NCI-H146 (cell line): ENCODE measurements at places on chromosomes 2 and 18.

- no peak for DNase-seq
Observed at GRCh38 chr2:48715042-48715899, 40.3 kb downstream of the LHCGR start.

DNA sequence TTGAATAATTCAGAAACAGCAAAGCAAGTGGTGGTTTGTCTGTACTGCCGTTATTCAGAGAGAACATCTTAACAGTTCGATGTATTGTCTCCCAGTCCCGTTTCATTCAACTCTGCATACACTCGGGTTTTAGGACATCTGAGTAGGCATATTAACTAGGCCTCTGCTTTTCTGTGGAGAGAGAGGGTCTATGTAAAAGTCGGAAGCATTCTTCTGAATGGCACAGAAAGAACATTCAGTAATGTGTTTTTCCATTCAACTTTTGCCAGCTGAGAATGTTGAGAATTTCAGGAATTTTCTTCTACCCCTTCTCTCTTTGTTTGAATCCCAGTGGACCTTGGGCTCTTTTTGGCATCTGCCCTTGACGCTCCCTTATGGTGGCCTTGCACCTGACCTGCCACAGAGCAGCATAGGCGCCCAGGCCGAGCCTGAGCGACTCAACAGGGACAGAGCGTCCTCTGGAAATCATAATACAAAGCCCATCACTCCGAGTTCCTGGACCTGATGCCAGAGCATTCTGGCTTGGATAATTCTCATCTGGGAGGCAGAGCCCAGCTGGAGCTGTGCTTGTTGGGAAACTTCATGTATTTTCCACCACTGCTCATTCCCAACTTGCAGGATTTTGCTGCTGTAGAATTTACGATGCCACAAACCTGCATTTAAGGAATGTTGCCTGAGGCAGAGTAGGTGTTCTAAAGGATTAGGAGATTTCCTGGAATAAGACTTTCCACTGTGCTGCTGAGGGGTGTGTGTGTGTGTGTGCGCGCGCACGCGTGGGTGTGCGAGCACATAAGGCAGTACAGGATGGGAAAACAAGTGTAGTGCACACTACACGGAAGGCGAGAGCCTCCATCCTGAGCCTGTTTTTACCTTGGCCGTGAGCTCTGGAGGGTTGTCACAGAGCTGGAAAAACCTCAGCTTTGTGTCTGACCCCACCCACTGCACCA is 77.2 kb upstream of the TXNDC2 start:
- no peak for DNase-seq

- no peak for DNase-seq
Observed at GRCh38 chr2:188452084-188452483, 160.4 kb downstream of the GULP1 start.

DNA sequence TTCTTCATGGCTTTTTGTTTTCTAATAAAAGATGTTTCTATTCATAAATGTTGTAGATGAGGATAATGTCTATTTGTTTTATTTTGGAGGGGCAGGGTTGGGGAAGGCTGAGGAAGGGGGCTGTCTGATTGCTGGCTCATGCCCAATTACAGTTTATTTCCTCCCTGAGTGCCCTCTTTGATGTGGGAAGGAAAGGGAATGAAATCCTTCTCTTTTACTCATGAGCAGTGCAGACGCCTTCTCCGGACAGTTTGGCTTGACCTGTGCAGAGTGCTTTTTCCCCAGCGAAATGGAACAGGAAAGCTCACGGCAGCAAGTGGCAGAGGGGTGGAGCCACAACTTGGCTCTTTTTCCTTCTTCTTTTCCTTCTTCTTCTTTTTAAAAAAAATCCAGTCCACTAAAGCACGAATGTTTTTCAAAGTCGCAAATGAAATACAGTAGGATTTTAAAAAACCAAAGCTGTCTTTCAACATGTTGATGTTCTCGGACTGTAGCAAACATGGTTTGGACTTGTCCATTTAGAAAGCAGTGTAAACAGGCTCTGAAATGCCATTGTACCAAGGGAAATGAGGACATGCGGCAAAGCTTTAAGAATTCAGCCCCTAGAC is 34.5 kb downstream of the RAB31 start:
- DNase-seq, result no peak

DNA sequence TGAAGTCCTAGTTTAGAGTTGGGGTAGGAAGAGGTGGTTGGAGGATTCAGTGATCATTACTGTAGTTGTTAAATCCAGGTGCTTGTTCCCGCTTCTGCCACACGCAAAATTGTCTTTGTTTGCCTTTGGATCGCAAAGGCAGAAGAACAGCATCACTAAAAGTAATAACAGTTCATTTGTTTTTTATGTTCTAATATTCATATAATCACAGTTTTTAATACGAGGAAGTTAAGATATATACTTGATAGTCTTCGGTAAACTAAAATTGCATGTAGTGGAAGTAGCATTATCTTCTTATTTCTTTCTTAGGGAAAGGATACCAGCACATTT is 365 bp downstream of the NDUFB3 start:
- peak; percentile 17 for DNase-seq

DNA sequence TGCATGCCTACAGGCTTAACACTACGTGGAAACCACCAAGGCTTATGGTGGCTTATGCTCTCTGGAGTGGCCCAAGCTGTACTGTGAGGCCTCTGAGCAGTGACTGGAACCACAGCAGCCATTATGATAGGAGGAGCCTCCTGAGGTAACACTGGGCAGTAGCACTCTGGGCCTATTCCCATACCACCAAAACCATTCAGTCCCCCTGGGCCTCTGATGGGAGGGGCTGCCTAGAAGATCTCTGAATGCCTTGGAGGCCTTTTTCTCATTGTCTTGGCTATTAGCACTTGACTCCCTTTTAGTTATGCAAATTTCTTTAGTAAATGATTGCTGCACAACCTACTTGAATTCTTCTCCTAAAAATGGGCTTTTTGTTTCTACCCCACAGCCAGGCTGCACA is 985.0 kb downstream of the DPP10 start:
- no peak for DNase-seq

GRCh38 chr18:2651981-2652380 is 3.5 kb upstream of the SMCHD1 start:
- no peak for DNase-seq

- no peak for DNase-seq
Observed at GRCh38 chr18:71293322-71293721, 1004.5 kb downstream of the SOCS6 start.

GRCh38 chr2:237699870-237700511 is 72.6 kb downstream of the LRRFIP1 start:
- no peak for DNase-seq

- no peak for DNase-seq
Observed at GRCh38 chr2:99735753-99736152, 245.9 kb upstream of the REV1 start.

DNA sequence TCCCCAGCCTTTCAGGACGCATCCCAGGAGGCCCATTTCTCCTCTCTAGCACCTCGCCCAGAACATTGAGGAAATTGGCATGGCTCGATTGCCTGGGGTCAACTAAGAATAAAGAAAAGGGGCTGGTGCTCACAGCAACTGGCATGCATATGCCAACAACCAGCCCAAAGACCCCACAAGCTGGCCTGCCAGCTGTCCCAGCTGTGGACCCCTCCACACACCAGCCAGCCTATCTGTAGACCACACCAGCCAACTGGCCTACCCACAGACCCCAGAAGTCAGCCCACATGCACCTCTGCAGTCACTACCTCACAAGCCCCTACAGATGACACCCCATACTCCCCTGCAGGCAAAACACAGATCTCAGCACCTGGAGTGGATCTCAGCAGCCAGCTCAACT is 123.8 kb upstream of the ID2 start:
- DNase-seq, result no peak

- DNase-seq, result peak; percentile 93
Observed at GRCh38 chr2:237590272-237591140, at the start of gene RAB17. RAB17 (minus strand) TSS chr2:237590734; CDS start chr2:237586154, 4,580 bp downstream.

DNA sequence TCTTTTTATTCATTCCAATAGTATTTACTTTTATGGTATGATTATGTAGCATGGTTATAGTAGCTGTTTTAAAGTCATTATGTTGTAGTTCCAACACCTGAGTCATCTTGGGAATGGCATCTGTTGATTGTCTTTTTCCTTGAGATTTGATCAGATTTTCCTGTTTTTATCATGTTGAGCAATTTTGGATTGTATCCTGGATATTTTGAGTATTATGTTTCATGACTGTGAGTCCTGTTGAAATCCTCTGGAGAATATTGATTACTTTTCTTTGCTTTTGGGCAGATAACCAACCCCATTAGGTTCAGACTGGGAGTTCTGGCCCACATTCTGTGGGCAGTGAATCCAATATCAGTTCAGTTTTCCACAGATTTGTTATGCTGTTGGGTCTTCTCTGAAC is 163.2 kb upstream of the SPRED2 start:
- DNase-seq, result no peak

- peak; percentile 81 for DNase-seq
Observed at GRCh38 chr2:17309741-17310339, 208.4 kb downstream of the RAD51AP2 start.

DNA sequence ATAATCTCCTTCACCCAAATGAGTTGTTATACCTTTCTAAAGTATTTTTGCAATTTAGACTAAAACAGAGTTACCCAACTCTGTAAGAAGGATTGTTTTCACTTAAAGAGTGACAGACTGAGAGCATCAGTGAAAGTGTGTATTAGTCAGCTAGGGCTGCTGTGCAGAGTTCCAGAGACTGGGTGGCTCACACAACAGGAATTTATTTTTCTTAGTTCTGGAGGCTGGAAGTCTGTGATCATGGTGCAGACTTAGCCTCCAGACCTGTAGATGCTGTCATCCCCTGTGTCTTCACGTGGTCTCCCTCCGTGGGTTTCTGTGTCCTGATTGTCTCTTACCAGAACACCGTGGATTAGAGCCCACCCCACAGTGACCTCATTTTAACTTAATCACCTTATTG is 40.0 kb downstream of the BCL2L11 start:
- no peak for DNase-seq

DNA sequence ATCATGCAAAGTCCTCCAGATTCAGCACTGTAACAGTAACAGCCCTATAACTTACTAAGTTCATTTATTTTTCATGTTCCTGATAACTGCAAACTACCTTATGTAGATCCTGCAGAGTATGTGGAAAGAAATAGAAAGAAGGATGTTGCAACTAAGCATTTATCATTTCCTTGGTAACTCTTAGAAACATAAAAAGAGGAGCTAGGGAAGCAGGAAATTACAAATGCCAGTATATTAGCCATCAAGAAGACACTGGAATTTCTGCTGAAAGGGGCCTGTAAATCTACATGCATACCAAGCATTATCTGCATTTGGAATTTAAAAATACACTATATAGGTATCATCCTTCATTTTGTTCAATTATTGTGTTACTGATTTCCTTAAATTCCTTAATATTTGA is 66.8 kb downstream of the PDE11A start:
- no peak for DNase-seq

GRCh38 chr2:216807857-216808272 is 52.0 kb downstream of the TNP1 start:
- DNase-seq, result peak; percentile 18

GRCh38 chr2:149357058-149357457 is 26.7 kb downstream of the LYPD6 start:
- DNase-seq, result no peak

DNA sequence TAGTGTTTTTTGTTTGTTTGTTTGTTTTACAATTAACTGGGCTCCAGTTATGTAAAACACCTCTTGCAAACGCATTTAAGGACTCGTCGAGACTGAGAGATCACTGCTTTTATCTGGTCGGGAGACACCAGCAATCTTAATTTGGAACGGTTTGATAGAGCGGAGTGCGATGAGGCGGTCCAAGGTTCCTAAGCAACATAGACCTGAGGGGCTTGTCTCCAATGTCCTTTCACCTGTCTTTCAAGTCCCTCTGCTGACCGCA is 729 bp upstream of the SELENOI start:
- DNase-seq, result no peak

DNA sequence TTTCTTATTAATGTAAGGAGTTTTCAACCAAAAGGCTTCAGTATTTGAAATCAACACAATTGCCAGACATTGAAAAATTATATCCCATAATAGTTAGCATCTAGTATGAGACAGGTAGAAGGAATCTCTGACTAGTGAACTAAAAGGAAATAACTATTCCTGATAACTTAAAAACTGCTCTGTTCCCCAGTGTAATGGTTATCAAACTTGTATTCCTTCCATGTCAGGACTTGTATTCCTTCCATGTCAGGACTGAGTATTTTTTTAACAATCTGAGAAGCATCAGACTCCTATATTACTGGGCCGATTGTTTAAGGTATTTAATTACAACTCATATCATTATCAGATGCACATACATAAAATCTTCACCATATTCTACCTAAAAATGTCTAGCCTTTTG is 238.5 kb downstream of the HNMT start:
- DNase-seq, result no peak

DNA sequence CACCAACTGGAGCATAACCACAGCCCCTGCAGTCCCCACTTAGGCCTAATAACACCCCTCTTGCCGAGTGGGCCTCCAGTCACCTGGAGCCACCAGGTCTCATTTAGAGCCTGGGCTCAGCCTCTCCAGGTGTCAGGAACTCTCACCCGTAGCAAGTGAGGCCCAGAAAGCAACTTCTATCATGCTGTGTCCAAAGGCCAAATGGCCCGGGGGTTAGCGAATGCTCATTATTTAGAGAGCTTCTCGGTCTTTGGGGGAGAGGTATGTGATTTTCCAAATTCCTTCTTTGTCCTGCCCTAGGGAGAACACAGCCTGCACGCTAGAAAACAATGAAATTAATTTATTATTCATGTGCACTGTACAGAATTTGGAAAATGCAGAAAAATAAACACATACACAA is 109.9 kb upstream of the PTPRM start:
- no peak for DNase-seq

DNA sequence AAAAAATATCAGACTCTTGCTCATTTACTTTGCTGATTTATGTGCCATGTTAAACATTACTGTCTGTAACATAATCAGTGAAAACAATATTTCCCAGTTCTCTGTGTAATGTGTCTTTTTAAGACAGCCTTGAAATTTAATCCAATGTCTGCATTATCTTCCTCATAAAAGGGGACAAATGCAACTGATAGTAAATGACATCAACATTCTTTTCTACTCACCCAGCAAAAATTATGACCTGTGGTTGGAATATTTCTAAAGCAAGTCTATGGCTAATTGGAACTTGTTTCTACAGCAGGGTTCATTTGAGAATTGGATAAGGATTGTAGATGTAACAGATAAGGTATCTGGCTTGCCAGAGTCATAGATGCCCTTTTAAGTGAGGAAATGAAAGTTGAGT is 34.8 kb downstream of the C1D start:
- DNase-seq, result no peak

DNA sequence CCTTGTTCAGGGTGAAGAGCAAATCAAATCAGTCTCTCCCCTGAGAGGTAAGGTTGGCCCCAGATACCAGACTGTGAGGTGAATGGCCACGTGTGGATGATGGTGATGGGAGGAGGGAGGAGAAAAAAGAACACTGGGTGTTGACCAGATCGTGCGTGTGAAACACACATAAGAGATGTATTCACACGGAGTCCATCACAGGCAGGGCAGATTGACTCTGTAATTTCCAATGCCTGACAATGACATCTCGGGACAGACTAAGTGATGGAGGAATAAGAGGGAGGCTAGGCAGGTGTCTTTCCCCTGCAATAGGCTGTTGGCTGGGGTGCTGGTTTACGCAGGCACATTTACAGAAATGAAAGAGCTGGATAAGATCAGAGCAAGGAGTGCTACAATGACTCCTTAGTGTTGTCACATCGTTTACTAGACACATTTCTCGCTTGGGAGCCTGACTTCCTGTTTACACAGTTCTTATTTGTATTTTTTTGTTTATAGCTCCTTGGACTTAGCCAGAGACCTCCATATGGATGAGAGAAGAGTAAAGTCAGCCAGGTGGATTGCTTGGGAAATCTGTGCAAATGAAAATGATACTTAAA is 43.1 kb downstream of the CPO start:
- no peak for DNase-seq

GRCh38 chr2:39431592-39432316 is 5.3 kb downstream of the MAP4K3 start:
- no peak for DNase-seq

GRCh38 chr18:76514573-76514972 is 19.5 kb upstream of the ZNF516 start:
- DNase-seq, result no peak
